ENCODE measurements at places on chromosomes 12 and 14.
A peak's percentile ranks its signal among the peaks of the same experiment; 100 is the strongest.

DNA sequence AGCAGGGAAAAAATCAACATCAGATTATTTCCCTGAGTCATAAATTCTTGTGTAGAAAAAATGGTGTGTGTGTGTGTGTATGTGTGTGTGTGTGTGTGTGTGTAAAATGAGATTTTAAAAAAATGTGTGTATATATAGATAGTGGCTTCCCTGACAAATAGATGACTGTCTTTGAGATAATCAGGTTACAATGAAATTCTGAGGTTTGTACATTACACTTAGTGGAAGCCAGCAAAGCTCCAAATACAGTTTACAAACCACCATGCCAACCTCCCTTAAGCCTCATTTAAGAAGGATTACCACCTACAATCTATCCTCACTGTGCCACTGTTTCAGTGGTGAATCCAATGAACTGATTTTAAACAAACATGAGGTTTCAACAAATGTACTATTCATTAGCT lies 93.8 kb downstream of the MED13L start:
- no peak overlapping the region for H3K27ac ChIP-seq
- no peak overlapping the region for H3K4me3 ChIP-seq
- DNase-seq, result no peak
- no peaks in the 10 kb centered on the region for H3K36me3 ChIP-seq
- peaks cover 8% of the 10 kb centered on the region for H3K4me1 ChIP-seq

DNA sequence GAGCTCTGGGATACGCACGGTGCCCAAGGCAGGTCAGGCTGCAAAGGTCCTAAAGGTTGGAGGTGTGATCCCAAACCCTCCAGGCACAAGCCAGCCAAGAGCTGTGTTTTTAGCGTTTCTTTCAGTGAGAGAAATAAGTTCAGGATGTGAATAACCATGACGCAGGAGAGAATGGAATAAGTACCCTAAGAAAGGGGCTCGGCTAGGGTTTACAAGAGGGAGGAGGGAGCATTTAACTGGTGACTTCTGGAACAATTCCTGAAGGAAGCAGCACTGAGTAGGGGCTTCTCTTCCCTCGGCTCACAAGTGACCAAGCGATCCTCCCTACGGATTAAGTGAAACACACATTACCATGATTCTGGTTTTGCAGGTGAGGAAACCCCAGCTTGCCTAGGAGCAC lies 29.4 kb downstream of the SSH1 start:
- no peaks in the 10 kb centered on the region for H3K36me3 ChIP-seq
- H3K4me3 ChIP-seq, result no peak overlapping the region
- no peak overlapping the region for H3K27ac ChIP-seq
- DNase-seq, result no peak

GRCh38 chr12:124279846-124280360 lies 15.0 kb upstream of the RFLNA start:
- H3K27ac ChIP-seq, result no peak overlapping the region
- H3K36me3 ChIP-seq, result no peaks in the 10 kb centered on the region
- no peaks in the 10 kb centered on the region for H3K4me1 ChIP-seq
- H3K4me3 ChIP-seq, result no peak overlapping the region
- no peaks in the 10 kb centered on the region for H3K27me3 ChIP-seq

DNA sequence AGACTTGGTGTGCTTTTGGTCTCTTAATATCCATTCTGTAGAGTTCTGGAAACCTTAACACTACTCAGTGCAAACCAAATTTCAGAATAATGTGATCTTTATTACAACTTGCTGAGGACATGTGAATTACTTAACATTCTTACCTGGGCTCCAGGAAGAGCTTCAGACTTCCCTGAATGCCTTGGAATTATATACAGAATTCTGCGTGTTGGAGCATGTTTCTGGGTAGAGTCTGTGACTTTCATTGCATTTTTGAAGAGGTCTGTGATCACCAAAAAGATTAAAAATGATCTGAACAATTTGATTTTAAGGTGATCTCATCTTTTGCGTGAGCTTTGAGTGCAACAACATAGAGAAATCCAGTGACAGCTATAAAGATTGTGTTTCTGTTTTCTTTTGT lies 35.4 kb downstream of the ZDHHC17 start:
- peaks cover 3% of the 10 kb centered on the region for H3K4me1 ChIP-seq
- no peak overlapping the region for H3K4me3 ChIP-seq
- no peak overlapping the region for H3K27ac ChIP-seq
- H3K36me3 ChIP-seq, result no peaks in the 10 kb centered on the region
- no peaks in the 10 kb centered on the region for H3K27me3 ChIP-seq

DNA sequence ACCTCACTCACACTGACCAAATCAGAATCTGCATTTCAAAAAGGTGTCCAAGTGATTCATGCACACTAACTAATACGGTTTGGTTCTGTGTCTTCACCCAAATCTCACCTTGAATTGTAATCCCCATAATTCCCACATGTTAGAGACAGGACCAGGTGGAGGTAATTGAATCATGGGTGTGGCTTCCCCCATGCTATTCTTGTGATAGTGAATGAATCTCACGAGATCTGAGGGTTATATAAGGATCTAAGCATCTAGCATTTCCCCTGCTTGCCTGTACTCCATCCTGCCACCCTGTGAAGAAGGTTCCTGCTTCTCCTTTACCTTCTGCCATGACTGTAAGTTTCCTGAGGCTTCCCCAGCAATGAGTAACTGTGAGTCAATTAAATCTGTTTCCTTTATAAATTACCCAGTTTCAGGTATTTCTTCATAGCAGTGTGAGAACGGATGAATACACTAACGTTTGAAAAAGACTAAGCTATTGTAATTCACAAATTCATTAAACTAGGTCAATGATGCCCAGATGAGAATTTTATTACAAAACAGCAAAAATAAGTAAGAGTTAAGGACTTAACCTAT lies 759.1 kb downstream of the GALC start:
- no peak for DNase-seq
- H3K4me1 ChIP-seq, result no peaks in the 10 kb centered on the region
- H3K27me3 ChIP-seq, result no peaks in the 10 kb centered on the region
- no peak overlapping the region for H3K27ac ChIP-seq
- H3K4me3 ChIP-seq, result no peak overlapping the region

DNA sequence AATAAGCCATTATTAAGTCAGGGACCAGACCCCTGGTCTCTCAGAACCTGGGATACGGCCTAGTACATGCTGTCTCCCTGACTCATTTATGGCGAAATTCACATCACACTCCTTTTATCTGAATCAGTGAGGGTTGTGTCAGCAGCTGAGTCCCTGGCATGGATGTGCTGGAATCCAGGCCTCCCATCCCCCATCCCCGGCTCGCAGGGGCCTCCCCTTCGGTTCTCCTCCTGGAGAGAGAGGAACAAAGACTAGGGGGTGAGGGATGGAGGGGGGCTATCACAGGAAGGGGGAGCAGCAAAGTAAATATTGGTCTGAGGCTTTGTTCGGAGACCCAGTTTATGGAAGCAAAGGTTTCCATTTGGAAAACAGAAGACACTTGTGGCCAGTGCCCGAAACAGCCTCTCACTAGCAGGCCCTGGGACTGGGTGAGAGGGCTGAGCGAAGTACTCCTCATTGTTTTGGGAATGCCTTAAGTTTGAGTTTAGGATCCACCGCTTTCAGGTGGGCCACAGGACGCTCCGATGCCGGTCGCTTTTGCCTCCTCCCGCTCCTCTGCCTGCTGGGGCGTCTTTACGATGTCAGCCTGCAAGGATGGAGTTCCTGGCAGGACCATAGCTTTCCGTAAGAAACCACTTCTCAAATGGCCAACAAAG lies 145.0 kb downstream of the PRKCH start:
- no peak overlapping the region for H3K27ac ChIP-seq
- DNase-seq, result no peak
- no peaks in the 10 kb centered on the region for H3K36me3 ChIP-seq
- no peaks in the 10 kb centered on the region for H3K27me3 ChIP-seq

DNA sequence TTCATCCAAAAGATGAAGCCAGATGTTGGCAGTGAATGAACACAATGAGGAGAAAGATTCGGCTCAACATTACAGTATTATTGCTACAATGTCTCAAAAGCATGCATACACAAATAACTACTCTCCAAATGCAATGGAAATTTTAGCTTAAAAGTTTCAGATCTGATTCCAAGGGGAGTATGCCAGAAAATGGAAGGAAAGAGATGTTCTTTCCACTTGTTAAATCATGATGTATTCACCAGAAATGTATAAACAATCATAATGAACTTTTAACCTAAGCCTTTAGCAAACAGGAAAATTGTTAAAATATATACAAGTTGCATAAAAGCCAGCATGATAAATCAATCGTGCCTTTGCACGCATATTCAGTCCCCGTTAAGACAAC lies 62.1 kb downstream of the SH2B3 start:
- peaks cover 10% of the 10 kb centered on the region for H3K4me1 ChIP-seq
- DNase-seq, result no peak
- H3K4me3 ChIP-seq, result no peak overlapping the region
- H3K36me3 ChIP-seq, result no peaks in the 10 kb centered on the region
- no peak overlapping the region for H3K27ac ChIP-seq
- no peaks in the 10 kb centered on the region for H3K27me3 ChIP-seq

DNA sequence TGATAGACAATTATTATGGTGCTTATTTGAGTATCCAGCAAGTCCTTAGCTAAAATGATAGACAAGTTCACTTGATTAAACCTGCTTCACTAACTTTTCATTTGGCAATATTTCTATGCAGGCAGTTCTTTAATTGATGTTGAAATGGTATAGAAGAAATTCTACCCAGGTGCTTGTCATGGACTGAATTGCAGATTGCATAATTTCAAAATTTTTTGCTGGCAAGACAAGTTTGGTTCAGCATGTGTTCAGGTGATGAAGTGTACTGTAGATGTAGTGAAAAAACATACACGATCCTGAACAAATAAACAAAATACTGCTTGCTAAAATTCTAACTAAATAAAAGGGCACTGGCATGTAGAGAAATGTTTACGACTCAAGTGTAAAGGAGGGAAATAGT lies 189.0 kb downstream of the FOXA1 start:
- no peaks in the 10 kb centered on the region for H3K36me3 ChIP-seq
- H3K27ac ChIP-seq, result no peak overlapping the region
- H3K4me1 ChIP-seq, result no peaks in the 10 kb centered on the region
- no peak overlapping the region for H3K4me3 ChIP-seq
- no peaks in the 10 kb centered on the region for H3K27me3 ChIP-seq

GRCh38 chr12:124828264-124829007 lies 35.2 kb downstream of the SCARB1 start:
- H3K4me1 ChIP-seq, result no peaks in the 10 kb centered on the region
- no peaks in the 10 kb centered on the region for H3K36me3 ChIP-seq
- H3K4me3 ChIP-seq, result no peak overlapping the region
- no peak overlapping the region for H3K27ac ChIP-seq
- H3K27me3 ChIP-seq, result no peaks in the 10 kb centered on the region
- peak; percentile 72 for DNase-seq

DNA sequence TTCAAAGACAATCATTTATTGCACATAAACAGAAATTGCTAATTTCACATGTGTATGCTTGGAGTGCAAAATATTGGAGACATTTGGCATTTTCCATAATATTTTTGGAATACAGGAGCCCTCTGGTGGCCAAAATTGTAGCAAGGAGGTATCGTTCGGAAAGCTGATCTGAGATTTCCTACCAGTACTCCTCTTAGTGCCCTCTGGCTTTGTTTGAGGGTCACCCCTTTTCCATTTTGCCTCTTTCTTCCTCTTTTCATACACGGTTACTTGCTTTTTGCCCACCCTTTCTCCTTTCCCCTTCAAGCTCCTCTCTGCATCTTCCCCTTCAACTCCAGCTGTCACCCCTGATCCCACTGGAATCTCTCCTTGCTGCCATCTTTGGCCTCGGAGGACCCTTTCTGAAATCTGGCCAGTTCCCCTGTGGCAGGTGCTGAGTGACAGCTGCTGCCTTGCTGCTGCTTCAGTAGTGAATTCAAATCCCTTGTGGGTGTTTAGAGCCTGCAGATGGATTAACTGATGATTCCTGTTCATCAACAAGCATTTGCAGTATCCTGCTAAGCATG lies 164.6 kb upstream of the PARP11 start:
- H3K4me1 ChIP-seq, result no peaks in the 10 kb centered on the region
- H3K27me3 ChIP-seq, result no peaks in the 10 kb centered on the region
- H3K27ac ChIP-seq, result no peak overlapping the region

DNA sequence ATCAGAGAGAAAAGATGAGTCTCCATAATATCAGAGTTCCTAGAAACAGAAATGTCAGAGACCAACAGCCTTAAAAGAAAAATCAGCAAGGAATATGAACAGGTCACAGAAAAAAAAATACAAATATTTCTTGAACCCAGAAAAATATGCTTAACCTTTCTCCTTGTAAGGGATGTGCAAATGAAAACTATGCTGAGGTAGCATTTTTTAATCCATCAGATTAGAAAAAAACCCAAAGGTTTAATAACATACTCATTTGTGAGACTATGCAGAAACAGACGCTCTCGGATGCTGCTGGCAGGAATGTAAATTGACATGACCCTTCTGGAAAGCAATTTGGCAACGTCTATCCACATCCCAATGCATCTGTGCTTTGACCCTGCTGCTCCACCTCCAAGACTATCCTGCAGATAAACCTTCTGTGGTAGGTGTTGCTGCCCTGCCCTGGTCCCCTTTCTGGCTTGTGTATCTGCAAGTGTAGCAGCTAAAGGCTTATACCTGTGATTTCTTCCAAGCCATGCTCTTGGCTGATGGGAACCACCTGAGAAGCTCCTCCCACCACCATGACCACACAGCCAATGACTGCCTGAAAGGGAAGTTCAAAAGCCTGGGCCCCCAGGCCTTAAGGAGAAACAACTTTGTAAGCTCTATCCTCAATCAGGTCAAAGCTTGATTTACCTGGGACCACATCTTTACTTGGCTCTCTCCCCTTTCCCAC lies 49.4 kb downstream of the LTBP2 start:
- no peaks in the 10 kb centered on the region for H3K27me3 ChIP-seq
- no peak overlapping the region for H3K27ac ChIP-seq
- no peak overlapping the region for H3K4me3 ChIP-seq
- no peaks in the 10 kb centered on the region for H3K36me3 ChIP-seq

GRCh38 chr12:119113496-119113986 lies 65.2 kb upstream of the HSPB8 start:
- no peaks in the 10 kb centered on the region for H3K4me1 ChIP-seq
- no peak overlapping the region for H3K4me3 ChIP-seq
- no peak overlapping the region for H3K27ac ChIP-seq
- no peaks in the 10 kb centered on the region for H3K27me3 ChIP-seq
- no peaks in the 10 kb centered on the region for H3K36me3 ChIP-seq

- no peaks in the 10 kb centered on the region for H3K4me1 ChIP-seq
- no peak overlapping the region for H3K27ac ChIP-seq
- H3K36me3 ChIP-seq, result no peaks in the 10 kb centered on the region
- DNase-seq, result peak; percentile 36
Measured at GRCh38 chr14:101083564-101084435, 180.3 kb upstream of the RTL1 start.

DNA sequence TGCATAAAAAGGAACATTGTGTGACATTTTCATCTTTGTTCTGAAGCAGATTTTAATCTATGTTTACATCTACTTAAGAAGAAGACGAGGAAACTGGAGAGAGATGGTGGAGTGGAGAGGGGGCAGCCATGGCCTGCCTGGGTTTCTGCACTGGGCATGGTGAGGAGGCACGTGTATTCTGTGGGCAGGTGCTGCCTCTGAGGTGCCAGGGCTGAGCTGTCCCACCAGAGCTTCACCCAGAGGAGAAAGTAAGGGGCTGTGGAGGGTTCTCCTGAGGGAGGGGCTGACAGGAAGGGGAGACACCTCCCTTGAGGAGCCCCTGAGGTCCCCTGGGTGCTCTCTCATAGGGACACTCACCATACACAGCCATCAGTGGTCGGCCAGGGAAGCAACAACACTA lies 372.4 kb upstream of the OR4E1 start:
- no peak overlapping the region for H3K27ac ChIP-seq
- no peaks in the 10 kb centered on the region for H3K27me3 ChIP-seq
- no peak for DNase-seq
- H3K4me1 ChIP-seq, result no peaks in the 10 kb centered on the region
